ENCODE measurements at places on chromosomes 5 and 9.

DNA sequence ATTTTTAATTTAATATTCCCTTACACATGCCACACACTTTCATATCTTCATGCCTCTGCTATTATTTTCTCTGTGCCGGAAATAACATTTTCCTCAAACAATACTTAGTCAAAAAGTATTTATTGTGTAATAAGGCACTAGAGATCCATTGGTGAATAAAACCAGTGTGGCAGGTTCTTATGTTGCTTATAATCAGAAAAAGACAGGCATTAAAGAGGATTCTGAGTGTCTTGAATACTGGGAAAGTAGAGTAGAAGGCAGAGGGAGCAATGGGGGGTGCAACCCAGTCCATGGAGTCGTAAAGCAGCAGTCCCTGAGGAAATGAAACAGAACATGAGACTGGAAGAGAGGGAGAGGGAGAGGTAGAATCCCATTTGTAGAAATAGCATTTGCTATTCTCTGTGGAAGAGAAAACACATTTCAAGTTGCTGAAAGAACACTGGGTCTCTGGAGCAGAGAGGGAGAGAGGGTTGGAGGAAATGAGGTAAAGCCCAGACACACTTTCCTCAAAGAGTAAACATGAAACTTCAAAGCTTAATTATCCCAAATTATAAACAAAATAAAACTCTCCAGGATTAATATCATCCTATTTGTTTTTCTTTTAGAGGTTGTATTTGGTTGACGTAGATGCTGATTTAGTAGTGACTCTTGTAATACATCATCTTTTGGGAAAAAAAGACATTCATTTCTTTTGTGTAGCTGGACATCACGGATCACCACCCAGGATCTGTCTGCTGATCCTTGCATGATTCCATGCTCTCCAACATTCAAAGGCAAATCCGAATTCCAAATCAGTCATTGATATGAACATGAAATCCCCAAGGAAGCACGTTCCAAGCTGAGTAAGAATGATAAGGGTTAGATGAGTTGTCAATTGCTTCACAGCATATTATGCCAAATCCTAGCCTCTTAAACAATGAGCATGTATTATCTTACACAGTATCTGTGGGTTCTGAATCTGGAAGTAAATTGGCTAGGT is 37.4 kb upstream of the GRAMD2B start:
- DNase-seq, result no peak

- DNase-seq, result no peak
These were observed 353 bp upstream of the PAX5 start for GRCh38 chr9:37034305-37034937.

- no peak for DNase-seq
These were observed 133.4 kb downstream of the SLC12A2 start for GRCh38 chr5:128216860-128217531.

- DNase-seq, result no peak
These were observed 71.7 kb downstream of the ZNF462 start for GRCh38 chr9:106934442-106935238.

DNA sequence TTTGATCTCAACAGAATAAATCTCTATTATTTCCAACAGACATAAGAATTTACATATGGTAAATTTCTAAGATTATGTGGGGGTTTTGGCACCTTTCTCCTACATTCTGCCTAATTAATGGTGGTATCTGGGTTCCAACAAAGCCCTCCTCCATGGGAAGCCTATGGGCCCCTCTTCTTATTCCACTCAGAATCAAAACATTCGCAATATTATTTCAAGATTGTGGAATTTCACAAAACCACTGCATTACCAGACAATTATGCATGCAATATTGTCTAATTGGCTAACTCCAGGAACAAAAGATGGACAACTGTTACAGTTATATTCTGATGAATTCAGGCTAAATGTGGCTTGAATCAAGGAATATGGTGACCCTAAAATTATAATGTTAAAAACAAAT is 434.0 kb downstream of the NFIB start:
- DNase-seq, result no peak

DNA sequence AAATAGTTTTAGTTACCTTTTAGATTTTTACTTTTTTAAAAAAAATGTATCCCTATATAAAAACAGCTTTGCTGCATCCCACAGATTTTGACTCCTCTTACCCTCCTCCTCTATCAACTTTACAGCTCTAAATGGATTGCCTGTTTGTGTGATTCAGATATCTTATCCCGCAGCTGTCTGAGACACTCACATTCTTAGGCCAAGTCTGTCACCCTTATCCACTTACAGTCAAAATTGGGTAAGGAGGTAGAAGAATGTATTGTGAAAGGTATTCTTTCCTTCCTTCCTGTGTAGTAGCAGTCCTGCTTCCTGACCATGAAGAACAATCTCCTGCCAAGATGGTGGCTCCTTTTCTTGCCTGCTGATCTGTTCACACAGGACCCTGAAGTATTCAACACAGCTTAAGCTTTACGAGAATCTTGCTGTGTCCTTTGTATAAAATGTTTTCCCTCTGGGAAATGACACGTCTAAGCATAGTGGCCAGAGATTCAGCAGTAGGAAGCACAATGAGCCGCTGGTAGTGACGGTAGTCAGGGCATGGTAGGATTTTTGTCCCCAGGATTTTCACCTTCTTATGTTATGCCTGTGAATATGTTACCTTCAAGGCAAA is 67.7 kb upstream of the ST8SIA4 start:
- no peak for DNase-seq

DNA sequence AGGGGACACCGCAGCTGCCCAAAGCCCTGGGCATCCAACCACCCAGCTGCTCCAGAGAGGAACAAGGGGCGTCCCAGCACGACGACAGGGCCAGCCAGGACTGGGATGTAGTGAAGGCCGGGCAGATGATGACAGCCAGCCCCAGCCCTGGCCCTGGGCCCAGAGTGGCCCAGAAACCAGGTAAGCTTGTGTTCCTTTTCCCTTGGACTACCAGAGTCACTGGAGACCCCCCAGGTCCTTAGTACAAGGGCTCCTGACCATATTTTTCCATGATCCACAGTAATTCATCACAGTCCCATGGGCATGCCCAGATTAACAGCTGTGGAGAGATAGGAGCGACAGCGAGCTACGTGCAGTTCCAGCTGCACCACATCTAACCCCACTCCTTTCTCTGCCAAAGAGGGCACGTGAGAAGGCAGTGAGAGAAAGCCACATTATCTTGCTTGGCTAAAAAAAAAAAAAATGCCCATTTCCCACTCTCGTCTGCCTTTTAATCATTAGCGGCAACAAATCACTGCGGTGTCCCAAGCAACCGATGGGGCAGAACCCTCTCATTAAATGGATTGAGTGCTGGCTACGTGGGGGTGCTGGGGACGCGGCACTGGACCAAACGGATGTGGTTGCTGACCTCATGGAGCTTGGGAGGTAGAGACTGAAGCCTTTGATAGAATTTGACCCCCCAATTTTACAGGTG is 21.7 kb upstream of the SYNPO start:
- DNase-seq, result no peak

- no peak for DNase-seq
These were observed 72.6 kb downstream of the FGF1 start for GRCh38 chr5:142613271-142613671.

DNA sequence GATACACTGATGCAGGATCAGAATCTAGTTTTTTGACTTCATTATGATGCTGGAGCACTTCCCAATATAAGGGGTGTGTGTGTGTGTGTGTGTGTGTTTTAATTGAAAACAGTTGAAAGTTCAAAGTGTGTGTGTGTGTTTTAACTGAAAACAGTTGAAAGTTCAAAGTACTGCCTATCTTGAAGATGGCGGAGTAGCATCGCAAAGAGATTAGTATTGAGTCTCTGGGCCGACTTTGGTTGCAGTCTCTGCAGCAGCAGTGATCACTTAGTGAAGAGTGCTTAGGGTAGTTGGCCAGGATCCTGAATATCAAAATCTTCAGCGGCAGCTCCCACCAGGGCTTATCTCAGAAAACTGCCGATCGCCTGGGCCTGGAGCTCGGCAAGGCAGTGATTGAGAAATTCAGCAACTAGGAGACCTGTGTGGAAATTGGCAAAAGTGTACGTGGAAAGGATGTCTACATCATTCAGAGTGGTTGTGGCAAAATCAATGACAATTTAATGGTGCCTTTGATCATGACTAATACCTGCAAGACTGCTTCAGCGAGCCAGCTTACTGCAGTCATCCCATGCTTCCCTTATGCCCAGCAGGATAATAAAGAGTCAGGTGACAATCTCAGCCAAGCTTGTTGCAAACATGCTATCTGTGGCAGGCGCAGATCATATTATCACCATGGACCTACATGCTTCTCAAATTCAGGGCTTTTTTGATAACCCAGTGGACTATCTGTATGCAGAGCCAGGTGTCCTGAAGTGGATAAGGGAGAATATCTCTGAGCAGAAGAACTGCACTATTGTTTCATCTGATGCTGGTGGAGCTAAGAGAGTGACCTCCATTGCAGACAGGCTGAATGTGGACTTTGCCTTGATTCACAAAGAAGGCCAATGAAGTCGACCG is 7.3 kb upstream of the SCAI start:
- DNase-seq, result no peak

GRCh38 chr9:21244836-21245235 is 5.0 kb upstream of the IFNA14 start:
- no peak for DNase-seq
